Activated CD4-positive, alpha-beta T cell treated with anti-CD3 and anti-CD28 coated beads, Interleukin-2, amount 10 ng/mL, durations not matched to agents 7 days and 5 days (primary cell): ENCODE measurements at places on chromosomes 5 and 9. TPM values are rescaled to one million over a fixed set of nuclear protein-coding genes. Genes with fewer than 3 reads are reported as not detected.
A peak's percentile ranks its signal among the peaks of the same experiment; 100 is the strongest.

DNA sequence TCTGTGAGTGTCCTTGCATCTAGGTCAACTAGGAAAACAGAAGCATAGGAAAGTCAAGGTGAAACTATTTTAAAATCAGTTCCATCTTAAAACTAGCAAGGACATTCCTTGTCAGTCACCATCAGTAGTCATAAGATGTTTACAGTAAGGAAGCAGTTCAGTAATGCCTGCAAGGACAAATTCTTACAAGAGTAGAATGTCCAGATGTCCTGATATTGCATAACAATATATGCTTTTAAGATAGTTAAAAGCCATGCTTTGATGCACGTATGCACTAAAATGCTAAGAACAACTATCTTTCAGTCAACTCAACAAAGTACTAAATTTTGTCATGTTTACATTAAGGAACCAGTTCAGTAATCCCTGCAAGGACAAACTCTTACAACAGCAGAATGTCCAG, 11.3 kb upstream of the SVEP1 start:
- no peak overlapping the region for H3K4me3 ChIP-seq
- DNase-seq: no peak
- no peaks in the 10 kb centered on the region for H3K36me3 ChIP-seq
- no peaks in the 10 kb centered on the region for H3K4me1 ChIP-seq
- H3K27me3 ChIP-seq: peaks cover 10% of the 10 kb centered on the region

DNA sequence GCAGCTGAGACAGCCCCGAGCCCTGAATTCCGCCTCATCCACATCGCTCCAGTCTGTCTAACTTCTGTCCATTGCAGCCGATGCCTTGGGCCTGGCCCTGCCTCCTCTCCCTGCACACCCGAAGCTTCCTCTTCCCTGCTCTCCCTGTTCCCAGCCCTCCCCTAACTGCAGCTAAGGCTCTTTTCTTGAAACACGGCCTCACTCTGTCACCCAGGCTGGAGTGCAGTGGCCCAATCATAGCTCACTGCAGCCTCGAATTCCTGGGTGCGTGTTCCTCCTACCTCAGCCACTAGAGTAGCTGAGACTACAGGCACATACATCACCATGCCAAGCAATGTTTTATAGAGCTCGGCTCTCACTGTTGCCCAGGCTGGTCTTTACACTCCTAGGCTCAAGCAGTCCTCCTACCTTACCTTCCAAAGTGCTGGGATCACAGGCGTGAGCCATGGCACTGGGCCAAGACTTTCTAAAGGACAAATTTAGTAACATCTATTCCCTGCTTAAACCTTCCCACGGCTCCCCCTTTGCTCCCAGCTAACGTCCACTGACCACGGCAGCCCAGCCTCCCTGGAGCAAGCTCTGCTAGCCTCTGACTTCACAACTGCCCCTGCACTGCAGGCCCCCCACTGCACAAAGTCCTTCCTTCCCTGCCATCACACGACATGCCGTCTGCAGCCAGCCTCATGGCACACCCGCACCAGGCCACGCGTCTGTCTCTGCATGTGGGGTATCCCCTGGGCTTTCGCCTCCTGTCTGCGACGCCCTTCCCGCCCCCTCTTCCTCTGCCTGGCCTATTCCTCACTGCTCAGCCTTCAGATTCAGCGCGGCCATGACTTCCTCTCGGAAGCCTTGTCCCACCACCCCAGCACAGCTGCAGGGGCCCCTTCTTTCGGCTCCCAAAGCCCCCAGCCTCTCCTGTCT, 28.6 kb downstream of the LAMC3 start:
- no peaks in the 10 kb centered on the region for H3K27me3 ChIP-seq
- H3K36me3 ChIP-seq: no peaks in the 10 kb centered on the region
- H3K4me3 ChIP-seq: no peak overlapping the region
- DNase-seq: no peak

DNA sequence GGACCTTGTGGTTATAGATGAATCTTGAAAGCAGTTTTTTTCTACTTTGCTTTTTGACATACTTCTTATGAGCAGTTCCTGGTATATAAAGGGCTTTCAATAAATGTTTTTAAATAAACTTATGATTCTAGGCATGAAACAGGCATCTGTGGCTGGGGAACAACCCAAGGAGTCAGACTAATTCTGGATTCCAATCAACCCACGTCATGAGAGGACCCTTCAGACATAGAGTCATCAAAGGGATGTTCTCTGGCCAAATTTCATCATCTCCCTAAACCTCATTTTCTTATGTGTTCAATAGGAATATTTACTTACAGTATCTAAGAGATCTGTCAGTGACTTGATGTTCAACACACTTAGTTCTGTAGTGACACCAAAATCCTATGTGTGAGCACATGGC, 243.8 kb upstream of the ZNF462 start:
- no peak overlapping the region for H3K27ac ChIP-seq
- H3K4me3 ChIP-seq: no peak overlapping the region
- H3K27me3 ChIP-seq: no peaks in the 10 kb centered on the region
- no peaks in the 10 kb centered on the region for H3K36me3 ChIP-seq
- H3K4me1 ChIP-seq: no peaks in the 10 kb centered on the region
- DNase-seq: no peak

FSTL4 gene
- not detected for total RNA-seq

AGPAT2 gene
- 15.0 TPM for total RNA-seq

DNA sequence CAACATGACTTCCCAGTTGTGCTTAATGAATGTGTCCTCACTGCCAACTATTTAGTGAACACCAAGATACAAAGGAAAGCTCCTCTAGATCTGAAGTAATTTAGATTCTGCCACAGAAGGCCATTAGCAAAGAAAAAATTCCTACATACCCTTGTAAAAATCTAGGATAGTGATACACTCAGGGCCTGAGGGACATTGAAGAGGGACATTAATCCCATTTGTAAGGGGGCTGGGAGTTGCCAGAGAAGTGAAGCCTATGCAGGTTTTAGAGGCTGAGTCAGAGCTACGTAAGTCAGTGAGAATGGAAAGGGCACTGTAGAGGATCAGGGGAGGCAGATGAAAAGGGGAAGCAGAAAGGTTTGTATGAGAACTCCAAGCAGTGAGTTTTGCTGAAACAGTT, 286.9 kb upstream of the TARS1 start:
- DNase-seq: no peak
- H3K27me3 ChIP-seq: no peaks in the 10 kb centered on the region
- H3K4me3 ChIP-seq: no peak overlapping the region
- H3K4me1 ChIP-seq: no peaks in the 10 kb centered on the region

DNA sequence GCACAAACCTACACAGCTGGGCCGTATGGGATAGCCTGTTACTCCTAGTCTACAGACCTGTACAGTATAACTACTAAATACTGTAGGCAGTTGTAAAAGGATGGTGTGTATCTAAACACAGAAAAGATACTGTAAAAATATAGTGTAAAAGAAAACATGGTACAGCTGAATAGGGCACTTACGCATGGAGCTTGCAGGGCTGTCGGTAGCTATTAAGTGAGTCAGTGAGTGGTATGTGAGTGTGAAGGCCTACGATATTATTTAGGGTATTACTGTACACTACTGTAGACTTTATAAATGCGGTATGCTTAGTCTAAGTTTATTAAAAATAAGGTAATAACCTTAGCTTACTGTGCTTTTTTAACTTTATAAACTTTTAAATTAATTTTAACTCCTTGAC, 1.2 kb downstream of the ZCCHC9 start:
- peak overlapping the region; percentile 92 for H3K4me3 ChIP-seq
- H3K4me1 ChIP-seq: peaks cover 44% of the 10 kb centered on the region
- no peak for DNase-seq
- peak overlapping the region; percentile 97 for H3K27ac ChIP-seq
- H3K36me3 ChIP-seq: peaks cover 14% of the 10 kb centered on the region

CREB3 gene
- 18.3 TPM for total RNA-seq

GRCh38 chr9:3647652-3648051, 121.9 kb upstream of the RFX3 start:
- H3K27me3 ChIP-seq: no peaks in the 10 kb centered on the region
- peaks cover 2% of the 10 kb centered on the region for H3K4me1 ChIP-seq
- no peak overlapping the region for H3K4me3 ChIP-seq
- no peak for DNase-seq

DNA sequence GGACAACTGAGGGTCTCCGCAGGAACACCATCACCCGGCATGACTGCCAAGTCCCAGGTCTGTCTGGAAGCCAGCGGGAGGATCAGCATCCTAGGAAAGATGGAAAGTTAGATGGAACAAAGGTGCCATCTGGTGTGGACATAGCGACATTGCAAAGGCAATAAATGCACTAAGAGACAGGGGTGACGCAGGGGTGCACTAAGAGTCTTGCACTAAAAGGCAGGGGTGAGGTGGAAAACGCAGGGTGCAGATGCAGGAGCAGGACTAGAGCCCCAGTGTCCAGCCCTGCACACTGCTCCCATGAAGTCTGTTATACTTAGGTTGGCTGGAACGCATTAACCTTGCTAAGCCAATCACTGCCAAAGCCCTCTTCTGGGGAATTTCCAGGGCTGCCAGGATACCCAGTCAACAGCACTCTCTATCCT, 15.5 kb downstream of the ATOX1 start:
- H3K27ac ChIP-seq: no peak overlapping the region
- H3K27me3 ChIP-seq: no peaks in the 10 kb centered on the region
- peaks cover 28% of the 10 kb centered on the region for H3K36me3 ChIP-seq
- no peak for DNase-seq
- peaks cover 50% of the 10 kb centered on the region for H3K4me1 ChIP-seq

GRCh38 chr5:6342689-6343315, 35.5 kb downstream of the MED10 start:
- DNase-seq: no peak
- no peak overlapping the region for H3K4me3 ChIP-seq
- H3K27ac ChIP-seq: no peak overlapping the region
- H3K36me3 ChIP-seq: no peaks in the 10 kb centered on the region
- no peaks in the 10 kb centered on the region for H3K4me1 ChIP-seq

IL4 gene
- not detected for total RNA-seq
